AG04450 (cell line): ENCODE measurements at places on chromosomes 3 and 15.

DNA sequence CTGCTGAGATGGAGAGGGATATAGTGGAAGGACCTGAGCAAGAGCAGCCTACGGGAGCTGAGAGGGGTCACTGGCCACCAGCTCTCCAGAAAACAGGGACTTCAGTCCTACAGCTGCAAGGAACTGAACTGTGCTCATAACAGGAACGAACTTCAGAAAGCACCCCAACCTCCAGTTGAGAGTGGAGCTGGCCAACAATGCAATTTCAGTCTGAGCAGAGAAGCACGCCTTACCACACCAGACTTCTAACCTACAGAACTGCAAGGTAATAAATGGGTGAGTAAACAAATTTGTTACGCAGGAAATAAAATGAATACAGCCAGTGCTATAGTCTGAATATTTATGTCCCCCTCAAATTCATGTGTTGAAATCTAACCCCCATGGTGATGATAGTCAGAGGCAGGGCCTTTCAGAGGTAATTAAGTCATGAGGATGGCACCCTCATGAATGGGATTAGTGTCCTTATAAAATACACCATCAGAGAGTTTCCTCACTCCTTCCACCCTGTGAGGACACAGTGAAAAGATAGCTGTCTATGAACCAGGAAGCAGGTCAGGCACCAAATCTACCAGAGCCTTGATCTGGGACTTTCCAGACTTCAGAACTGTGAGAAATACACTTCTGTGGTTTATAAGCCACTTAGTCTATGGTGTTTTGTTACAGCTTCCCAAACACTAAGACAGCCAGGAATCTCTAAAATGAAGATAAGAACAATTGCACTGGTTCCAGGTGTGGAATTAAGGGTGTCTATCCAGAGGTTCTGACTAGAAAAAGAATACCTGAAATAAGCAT lies 58.6 kb downstream of the SYNM start:
- no peak for DNase-seq

DNA sequence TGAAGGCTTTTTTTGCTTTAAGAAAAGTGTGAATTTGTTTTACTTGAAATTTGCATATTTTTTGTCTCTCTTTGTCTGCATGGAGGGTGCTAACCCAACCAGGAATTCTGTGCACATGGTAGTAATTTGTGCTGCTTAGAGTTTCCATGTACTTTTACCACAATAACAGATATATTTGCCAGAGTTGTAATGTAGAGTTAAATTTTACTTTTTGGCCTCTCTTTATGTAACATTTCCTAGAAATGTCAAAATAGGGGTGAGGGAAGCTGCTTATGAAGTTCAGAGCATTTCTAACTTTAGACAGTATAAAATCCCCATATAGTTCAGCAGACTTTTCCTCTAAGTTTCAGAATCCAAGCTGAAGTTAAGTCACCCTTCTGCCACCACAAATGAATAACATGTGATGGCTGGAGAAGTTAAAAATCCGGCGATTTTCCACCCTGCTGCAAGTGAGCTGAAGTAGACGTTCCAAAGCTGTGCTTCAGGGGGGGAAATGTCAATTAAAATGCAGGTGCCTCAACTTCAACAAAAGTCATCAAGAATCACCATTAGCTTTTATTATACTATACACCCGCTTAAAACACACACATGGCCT lies 385.7 kb upstream of the NR2F2 start:
- no peak for DNase-seq

DNA sequence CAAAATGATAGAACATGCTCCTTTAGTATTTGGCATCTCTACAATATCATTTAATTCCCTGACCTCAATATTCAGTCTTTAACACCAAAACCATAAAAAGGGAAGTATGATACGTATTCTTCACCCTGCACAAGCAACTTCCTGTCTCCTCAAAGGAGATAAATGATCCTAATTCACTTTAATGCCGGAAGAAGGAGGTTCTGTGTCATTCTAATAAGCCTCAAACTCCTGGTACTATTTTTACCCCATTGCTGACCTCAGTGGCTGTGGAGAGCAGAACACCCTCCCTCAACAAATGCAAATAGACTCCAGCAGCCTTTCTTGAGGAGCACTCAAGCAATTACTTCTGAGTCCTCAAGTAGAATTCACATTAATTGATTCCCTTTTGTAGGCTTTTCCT lies 173.3 kb downstream of the TMEM108 start:
- no peak for DNase-seq

GRCh38 chr15:71111181-71111565 lies 4.1 kb upstream of the THSD4 start:
- DNase-seq: no peak

- no peak for DNase-seq
Observed at GRCh38 chr3:119571230-119571629, 8.1 kb upstream of the ADPRH start.

DNA sequence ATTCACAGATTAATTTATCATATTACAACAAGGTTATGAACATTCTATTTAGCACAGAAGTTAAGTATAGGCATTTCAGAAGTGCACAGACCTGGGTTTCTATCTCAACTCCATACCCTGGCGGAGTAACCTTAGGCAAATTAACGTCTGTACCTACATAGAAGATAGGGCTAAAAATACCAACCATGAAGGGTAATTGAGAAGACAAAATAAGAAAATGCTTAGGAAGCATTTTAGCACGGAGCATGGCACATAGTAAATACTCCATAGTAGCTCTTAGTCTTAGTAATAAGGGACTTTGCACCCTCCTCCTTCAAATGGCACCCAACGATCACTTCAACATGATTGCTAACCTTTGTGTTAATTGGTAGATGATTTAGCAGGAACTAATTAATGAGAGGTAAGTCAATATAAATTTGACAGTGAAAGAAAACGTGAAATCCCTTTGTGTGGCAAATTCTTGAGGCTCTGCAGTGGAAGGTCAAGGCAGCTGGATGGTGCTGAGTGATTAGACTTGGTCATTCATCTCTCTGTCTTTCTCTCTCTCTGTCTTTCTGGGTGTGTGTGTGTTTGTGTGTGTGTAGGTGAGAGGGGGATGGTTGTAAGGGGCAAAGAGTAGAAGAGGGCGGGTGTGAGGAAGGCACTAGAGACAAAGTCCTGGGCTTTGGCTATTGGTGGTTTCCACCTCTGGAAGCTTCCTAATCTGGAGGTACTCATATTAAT lies 131.1 kb upstream of the PHLDB2 start:
- no peak for DNase-seq

- no peak for DNase-seq
Observed at GRCh38 chr15:64521726-64522164, 61.4 kb downstream of the ZNF609 start.

GRCh38 chr3:192011137-192011536 lies 550.2 kb downstream of the PYDC2 start:
- DNase-seq: no peak

DNA sequence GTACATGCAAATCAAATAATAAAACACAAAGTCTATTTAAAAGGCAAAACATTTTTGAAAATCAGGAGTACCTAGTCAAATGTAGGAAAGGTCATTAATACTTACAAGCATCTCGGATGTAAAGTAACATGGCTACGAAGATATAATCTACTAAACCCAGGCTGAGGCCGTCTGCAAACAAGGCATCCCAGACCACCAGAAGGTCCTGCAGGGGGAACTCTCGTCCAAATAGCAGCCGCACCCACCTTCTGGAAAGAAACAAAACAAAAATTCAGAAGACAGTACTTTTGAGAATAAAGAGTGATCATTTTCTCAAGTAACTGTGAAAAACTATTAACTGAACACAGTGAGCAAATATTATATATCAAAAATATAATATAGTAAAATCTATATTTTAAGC lies 423.1 kb downstream of the PLCL2 start:
- DNase-seq: no peak

DNA sequence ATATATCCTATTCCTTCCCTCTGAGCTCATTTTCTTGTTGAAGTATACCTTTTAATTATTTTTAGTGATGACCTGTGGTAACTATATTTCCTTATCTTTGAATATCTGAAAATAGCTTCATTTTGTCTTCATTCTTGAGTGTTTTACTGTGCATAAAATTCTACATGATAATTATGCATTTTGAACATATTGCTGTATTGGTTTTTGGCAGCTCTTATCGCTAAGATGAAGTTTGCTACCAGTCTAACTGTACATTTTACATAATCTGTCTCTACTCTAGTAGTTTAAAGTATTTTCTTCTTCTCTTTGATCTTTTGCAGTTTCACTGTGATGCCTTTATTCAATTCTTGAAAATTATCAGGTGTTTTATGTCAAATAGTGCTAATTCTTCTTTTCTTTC lies 189.5 kb downstream of the ISL2 start:
- DNase-seq: no peak
